ENCODE measurements at places on chromosomes 6 and 20.

GRCh38 chr20:18412221-18412901 lies 54.5 kb downstream of the DZANK1 start:
- DNase-seq = no peak

DNA sequence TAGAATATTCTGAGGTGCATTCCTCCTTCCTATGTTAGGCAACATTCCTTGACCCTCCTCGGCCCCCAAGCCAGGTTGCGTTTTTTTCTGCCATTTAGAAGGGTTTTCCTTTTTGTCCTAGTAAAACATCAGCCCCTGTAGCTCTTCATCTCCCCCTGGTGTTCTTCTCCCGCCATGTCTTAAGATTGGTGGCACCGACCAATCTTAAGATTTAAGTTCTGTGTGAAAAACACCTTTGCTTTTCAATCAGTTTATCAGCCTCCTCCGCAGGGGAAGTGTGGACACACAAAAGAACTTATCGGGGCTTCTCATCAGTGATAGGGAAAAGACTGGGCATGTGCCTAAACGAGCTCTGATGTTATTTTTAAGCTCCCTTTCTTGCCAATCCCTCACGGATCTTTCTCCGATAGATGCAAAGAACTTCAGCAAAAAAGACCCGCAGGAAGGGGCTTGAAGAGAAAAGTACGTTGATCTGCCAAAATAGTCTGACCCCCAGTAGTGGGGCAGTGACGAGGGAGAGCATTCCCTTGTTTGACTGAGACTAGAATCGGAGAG lies 719 bp upstream of the EDN1 start:
- peak; percentile 23 for DNase-seq

DNA sequence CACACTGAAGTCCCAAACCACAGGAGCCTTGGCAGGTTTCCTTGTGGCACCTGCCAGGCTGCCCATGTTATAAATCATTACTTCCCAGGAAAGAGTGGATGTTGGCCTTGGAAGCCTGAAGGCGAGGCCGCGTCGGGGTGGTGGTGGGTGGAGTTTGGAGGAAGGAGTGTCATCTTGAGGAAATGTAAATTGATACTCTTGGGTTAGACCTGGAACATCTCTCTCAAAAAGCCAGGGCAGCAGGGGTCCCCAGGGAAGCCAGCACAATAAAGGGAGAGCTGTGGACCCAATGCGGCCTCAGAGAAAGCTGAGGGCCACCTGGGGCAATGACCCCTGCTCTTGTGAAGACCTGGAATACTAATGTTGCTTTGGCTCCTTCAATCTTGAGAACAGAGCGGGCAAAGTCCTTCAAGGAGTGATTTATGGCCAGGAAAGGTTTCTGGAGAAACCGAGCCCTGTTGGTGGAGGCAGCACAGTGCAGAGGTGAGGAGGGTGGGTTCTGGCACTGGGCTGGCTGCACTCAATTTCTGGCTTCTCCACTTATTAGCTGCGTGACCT lies 26.3 kb upstream of the TRAF3IP2 start:
- no peak for DNase-seq

DNA sequence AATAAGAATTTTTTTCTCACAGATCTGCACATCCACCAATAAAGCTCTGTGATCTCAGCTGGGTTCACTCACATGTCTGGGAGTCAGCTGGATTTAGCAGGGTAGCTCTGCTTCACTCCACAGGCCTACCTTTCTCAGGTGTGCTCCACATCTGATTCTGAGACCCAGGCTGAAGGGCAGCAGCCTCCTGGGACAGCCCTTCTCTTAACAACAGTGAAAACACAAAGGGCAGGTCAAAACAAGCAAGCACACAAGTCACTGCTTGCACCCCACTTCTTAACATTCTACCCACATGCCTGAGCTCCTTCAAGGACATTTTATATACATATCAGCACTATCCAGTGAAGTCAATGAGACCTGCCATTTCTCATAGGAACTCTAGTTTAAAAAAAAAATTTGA lies 96.0 kb upstream of the MAP3K4 start:
- no peak for DNase-seq

- DNase-seq = no peak
Measured at GRCh38 chr6:126661646-126662045, 321.7 kb downstream of the CENPW start.

- no peak for DNase-seq
Measured at GRCh38 chr6:31736768-31737314, 511 bp upstream of the CLIC1 start.

DNA sequence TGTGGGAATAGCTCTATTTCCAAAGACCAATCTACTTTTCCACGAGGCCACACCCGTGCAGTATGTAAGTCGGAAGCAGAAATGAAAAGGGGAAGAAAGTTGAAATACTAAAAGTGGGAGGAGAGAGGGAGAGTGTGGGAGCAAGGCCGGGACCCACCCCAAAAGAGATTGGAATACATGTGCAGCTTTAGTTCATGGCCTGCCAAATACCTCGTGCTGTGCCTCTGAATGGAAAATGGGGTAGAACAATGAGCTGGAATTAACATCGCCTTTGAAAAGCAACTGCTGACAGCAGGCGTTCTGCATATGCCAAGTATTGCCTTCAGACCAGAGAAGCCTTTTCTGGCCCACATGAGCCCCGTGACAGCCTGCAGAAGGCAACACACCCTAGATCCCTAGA lies 155.6 kb downstream of the CD83 start:
- no peak for DNase-seq

DNA sequence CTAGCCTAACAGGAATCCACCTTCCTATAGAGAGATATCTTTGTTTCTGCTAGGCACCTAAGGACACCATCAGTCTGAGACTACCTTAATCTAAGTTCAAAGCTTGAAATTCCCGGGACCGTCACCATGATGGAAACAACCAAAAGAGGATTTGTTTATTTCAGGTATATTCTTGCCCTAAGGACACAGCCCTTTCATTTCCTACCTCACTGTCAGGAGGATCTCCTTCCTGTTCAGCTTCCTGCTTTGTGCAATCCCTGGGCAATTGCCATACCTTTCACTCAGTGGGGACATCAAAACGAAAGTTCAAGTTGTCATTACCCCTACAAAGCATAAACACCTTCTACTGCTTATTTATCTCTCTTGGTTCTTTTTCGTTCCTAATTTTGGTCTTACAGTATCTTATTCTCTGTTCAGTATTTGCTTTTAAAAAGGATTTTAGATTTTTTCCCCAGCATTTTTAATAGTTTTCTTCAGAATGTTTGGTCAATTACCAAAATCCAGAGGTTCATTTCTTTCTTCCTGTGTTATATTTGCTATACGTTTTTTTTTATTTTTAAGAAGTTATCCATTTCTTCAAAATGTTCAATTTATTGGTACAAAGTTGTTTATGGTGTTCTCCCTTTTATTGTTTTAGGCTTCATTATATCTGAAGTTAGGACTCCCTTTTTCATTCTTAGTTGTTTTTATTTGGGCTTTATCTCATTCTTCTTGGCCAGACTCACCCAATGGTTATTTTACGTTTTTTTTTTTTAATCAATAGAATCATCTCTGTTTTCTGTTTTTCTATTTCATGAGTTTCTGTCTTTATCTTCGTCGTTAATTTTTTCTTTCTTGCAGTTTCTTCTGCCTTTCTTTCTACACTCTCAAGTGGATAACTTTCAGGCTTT lies 13.0 kb upstream of the TBPL1 start:
- no peak for DNase-seq

DNA sequence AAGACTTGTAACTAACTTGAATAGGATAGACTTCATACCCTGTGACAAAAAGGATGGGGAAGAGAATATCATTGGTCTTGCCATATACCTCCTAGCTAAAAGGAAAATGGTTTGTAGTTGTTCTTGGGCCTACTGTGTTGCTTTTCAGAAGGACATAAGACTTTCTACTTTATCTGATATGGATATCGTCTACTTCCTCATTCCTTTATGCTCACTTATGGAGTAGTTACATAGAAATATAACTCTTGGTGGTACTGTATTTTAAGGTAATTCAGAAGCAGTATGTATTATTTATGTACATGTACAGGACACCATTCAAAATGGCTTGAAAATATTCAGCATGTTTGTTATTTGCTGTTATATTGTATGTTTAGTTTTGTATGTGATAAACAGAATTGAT lies 8.0 kb downstream of the FAM217B start:
- no peak for DNase-seq

GRCh38 chr20:60137657-60138245 lies 179.5 kb downstream of the CDH26 start:
- DNase-seq = no peak

- no peak for DNase-seq
Measured at GRCh38 chr20:11778206-11778570, 139.5 kb upstream of the BTBD3 start.

GRCh38 chr6:46862381-46862780 lies 59.4 kb downstream of the ADGRF5 start:
- no peak for DNase-seq

- no peak for DNase-seq
Measured at GRCh38 chr6:149965194-149966020, 1.7 kb downstream of the ULBP1 start.

GRCh38 chr20:35355372-35355771 lies 56.4 kb downstream of the UQCC1 start:
- DNase-seq = no peak

DNA sequence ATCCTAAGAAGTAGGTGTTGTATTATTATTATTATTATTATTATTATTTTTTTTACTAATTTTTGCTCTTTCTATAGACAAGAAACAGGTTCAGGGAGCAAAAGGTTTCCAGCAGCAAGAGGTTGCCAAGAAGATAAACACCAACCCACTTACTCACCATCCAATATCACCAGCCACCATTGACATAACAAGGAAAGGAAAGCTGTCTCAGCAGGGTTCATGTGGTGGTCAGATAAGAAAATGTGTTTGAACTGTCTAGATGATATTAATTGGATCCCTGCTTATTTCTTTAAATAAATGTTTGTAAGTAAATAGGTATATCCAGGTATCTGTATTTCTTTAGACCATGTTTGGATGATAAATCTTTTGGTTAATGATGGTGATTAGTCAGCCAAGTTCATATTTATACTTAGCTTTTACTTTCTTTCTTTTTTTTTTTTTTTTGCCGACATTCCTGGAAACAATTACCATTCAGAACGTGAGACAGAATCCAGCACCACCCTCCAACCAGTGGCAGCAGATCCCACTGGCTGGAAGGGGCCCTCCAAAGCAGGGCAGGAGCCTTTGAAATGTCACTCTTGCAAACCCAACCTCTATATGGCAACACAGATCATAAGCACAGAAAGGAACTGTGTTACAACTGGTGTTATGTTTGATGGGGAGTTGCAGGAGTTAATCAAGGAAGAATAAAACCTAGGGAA lies 139.2 kb upstream of the ECI2 start:
- DNase-seq = no peak

DNA sequence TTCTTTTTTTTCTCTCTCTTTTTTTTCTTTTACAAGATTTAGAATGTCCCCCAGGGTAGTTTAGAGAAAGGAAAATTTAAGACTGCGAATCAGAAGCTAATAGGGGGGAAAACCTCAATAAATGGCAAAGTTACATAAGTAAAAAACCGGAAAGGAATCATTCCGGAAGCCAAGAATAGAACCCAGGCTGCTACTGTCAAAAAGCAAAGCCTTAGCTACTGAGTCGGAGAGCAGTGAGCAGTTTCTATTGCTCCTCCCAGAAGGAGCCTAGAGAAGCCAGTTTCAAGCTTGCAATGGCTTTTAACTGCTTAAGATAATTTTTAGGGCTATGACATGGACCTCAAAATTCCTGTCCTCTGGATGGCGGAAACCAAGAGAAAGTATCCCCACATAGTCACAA lies 31.6 kb downstream of the SAMD5 start:
- no peak for DNase-seq
